ENCODE measurements at places on chromosomes 16 and 17. TPM values are rescaled to one million over a fixed set of nuclear protein-coding genes. Genes with fewer than 3 reads are reported as not detected.

- no peak for DNase-seq
Observed at GRCh38 chr16:47643323-47644000, 182.3 kb downstream of the PHKB start.

- no peak for DNase-seq
Observed at GRCh38 chr17:9241371-9241712, 220.0 kb downstream of the NTN1 start.

- no peak for DNase-seq
Observed at GRCh38 chr16:77937473-77938149, 84.7 kb upstream of the CLEC3A start.

The APOBR gene
- total RNA-seq = not detected

GRCh38 chr17:74920642-74921025 is 2.4 kb downstream of the USH1G start:
- no peak for DNase-seq

DNA sequence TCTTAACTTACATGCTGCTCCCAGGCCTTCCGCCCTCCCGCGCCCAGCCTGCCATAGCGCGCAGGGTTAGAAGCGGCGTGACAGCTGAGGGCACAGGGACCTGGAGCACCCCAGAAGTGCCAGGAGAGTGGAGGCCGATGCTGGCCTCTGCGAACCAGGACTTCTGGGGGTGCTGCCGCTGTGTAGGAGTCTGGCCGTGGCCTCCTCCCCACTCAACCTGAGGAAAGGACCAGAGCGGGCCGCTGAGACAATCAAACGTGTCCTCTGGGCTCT is 1.9 kb upstream of the TMEM204 start:
- no peak for DNase-seq
